ENCODE measurements at places on chromosomes 16 and 17.

- no peak for DNase-seq
Observed at GRCh38 chr17:35900708-35901480, 20.7 kb upstream of the CCL5 start.

- peak; percentile 42 for DNase-seq
Observed at GRCh38 chr17:8060274-8060673, 21.4 kb downstream of the ALOX15B start.

DNA sequence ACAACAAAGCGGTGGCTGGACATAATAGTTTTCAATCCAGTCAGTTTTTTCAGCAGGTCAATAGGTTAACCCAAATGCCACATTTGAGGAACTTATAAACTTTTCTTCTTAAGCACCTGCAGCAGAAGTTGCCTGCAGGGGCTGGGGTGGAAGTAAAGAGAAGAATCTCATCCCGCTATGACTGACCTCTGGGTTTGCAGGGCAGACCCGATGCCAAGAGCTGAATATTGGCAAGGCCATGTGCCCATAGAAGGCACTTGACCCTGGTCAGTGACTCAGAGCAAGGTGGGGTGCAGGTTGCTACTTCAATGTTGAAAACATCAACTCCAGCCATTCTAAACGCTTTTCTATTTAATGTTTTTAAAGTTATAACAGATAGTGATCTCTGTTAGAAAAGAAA, 17.9 kb upstream of the SMPD3 start:
- no peak for DNase-seq

GRCh38 chr17:70499067-70499786, 329.9 kb downstream of the KCNJ2 start:
- no peak for DNase-seq

GRCh38 chr17:5331506-5331905, 49.4 kb downstream of the RABEP1 start:
- DNase-seq, result peak; percentile 35

DNA sequence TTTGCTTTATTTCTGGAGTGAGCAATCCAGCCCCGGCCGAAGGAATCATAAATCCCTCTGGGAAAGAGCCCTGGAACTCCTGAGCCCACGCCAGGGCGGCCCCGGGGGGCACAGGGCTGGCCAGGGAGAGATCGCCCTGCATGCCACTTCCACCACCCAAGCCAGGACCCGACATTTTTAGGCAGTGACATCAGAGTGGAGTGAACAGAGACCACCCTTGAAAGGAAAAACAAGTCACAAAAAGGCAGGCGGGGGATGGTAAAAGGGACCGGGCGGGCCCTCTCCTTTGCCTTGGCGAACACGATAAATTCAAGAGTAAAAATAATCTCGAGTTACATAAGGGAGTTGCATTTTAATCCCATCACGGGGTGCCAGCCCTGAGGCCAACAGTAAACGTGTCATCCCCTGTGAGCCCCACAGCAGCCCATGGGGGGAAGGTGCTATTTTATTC, 284.1 kb downstream of the C16orf95 start:
- no peak for DNase-seq

GRCh38 chr17:74181341-74181740, 22.1 kb upstream of the RPL38 start:
- DNase-seq, result no peak

- DNase-seq, result no peak
Observed at GRCh38 chr17:49553676-49554335, 21.9 kb upstream of the NXPH3 start.

DNA sequence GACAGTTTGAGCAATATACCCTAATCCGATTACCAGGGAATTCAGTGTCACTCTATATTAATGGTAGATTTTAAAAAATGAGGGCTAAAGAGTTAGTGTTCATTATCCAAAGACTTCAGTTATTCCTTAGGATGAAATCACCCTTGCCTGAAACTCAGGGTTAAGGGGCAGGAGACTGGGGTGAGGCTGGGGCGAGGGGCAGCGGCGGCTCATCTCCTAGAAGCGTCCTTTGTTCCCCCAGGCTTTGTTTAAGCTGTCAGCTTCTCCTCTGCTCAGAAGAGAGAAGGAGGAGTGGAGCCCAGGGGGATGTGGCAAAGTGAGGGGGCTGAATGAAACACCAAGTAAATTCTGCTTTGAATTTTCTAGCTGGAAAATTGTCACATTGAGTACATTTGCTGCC, 117.7 kb upstream of the ELAC2 start:
- DNase-seq, result no peak

DNA sequence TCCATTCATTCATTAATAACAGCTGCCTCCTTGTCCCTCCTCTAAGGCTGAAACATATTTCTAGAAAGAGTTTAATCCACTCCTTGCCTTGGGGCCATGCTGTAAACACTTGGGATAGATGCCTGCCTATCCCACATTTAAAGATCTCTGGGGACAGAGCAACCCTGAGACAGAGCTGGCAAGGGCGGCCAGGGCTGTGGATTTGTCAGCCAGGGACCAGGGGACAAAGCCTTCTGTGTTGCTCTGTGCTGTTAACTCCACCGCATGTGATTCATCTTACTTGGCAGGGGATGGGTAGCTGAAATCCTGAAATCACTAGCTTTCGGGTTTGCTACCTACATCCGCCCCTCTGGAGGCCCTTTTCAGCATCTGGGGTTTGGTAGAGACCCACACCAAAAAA, 392.9 kb downstream of the SLC39A11 start:
- DNase-seq, result no peak

DNA sequence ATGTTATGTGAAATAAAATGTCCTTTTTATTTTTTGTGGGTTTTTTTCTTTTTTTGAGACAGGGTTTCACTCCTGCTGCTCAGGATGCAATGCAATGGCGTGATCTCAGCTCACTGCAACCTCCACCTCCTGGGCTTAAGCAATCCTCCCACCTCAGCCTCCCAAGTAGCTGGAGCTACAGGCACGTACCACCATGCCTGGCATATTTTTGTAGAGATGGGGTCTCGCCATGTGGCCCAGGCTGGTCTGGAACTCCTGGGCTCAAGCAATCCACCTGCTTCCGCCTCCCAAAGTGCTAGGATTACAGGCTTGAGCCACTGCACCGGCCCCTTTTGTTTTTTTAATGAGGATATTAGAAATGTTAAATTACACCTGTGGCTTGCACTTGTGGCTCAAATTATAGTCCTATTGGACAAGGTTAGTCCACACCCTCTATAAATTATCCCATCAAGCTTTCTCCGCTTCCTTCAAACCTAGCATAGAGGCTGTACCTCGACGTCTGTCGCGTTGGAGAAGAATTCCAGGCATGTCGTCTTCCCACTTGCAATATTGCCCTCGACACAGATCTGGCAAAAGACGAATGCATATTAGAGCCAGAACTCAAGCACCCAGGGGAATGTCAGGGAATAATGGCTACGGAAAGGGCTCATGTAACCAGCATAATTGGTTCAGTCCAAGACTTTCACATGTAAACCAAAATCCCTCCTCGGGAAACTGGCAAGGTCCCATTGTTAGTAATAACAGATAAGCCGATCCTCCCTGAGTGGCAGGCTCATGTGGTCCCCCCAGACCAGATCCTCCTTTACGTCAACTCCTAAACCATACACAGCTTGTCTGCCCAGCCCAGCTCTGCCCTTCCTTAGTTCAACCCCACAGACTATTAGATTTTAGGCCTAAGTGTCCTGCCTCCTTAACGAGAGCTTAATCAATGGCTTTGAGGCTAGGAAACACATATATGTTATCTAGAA, 8.2 kb downstream of the TK2 start:
- no peak for DNase-seq

DNA sequence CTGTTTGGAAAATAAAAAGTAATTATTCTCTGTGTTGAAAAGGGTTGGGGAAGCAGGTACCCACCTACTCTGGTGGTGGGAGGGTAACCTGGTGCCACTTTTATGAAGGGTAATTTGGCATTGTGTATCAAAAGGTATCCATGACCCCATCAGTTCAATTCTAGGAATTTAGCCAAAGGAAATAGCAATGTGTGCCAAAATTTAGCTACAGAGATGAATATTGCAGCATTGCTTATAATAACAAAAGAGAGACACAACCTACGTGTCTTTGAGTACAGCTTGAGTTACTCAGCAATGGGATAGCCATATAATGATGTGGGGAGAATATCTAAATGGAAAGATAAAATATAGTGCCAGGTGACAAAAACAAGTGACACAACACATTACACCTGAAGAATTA, 170.7 kb downstream of the NTN1 start:
- DNase-seq, result peak; percentile 2

GRCh38 chr17:2798678-2799077, 2.4 kb downstream of the RAP1GAP2 start:
- DNase-seq, result no peak

DNA sequence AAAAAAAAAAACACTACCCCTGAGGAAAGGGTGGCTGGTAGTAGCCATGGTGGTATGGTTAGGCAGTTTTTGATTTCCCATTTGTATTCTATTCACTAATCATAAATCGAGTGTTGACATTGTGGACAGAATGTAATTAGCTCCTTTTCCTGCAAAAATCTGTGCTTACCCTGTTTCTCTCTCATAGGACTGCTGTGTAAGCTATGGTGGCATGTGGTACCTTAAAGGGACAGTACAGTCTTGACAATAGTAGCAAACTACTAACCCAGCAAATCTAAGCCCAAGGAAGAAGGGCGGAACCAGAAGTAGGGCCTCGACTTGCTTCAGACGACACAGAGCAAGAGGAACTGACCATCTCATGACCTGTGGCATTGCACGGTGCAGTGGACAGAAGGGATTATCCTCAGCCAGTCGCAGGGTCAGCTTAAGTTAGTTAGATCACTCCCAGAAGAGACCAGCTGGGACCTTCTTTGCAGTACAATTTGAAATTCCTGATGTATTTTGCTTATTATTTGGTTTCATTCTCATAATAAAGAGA, 36.3 kb downstream of the POLR3E start:
- no peak for DNase-seq

DNA sequence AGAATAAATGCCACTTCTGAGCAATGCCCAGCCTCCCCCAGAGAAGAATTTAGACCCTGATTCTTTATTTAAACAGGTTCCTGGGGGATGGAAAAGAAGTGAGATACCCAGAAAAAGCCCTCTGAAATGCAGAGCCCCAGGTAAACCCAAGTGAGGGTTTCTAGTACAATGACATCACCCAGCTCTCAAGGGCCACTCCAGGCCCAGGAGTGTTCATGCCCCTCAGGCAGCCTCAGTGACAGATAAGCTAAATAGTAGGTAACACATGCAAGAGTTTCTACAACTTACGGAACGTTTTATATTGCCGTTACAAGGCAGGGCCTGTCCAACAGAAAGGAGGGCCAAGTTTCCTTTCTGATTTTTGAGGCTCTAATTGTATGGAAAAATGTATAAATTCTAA, 683.7 kb upstream of the SALL1 start:
- no peak for DNase-seq

DNA sequence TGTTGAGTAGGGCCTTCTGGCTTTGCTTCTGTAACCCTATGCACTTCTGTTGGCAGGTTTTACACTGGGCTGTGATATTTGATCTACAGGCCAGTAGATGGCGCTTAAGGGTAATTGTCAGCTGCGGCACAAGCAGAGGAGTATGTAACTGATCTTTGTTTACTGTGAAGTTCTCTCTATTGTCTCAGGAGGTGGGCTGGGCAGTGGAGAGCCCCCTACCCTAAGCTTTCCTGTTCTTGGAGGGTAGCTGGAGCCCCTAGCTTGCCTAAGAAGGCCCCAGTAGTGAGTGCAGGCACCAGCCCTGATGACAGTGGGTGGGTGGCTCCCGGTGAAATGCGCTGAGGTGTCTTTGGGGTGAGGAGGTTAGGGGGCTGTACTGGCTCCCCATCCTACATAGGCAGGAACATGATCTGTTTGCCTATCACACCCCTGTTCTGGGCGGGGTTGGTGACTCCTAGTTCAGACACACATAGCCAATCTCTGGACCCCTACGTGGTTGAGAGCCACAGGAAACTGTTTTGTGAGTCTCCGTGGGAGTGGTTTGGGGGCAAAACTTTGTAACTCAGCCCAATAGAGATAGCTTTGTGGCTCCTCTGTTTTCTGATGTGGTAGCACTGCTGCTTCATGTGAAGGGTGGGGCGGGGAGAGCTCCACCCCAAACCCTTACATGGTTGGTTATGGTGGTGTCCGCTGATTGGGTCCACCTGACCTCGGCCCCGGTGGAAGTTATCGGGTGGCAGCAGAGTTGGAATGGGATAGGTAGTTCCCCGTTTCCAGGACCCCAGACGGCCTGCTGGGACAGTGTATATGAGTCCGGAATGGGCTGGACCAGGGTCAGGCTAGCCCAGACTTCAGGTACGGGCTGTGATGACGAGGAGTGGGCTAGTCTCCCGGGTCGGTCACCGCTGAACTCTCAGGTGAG, 60.4 kb downstream of the SLFN11 start:
- DNase-seq, result peak; percentile 70

GRCh38 chr17:16313139-16314090, 39.9 kb downstream of the CENPV start:
- DNase-seq, result no peak

- no peak for DNase-seq
Observed at GRCh38 chr17:2295575-2295974, 8.0 kb downstream of the SMG6 start.

- DNase-seq, result no peak
Observed at GRCh38 chr17:19017804-19018599, 13.4 kb upstream of the FAM83G start.

- no peak for DNase-seq
Observed at GRCh38 chr17:7281953-7282751, 634 bp downstream of the SLC2A4 start.

- DNase-seq, result no peak
Observed at GRCh38 chr16:46731691-46732555, 16.2 kb downstream of the MYLK3 start.

DNA sequence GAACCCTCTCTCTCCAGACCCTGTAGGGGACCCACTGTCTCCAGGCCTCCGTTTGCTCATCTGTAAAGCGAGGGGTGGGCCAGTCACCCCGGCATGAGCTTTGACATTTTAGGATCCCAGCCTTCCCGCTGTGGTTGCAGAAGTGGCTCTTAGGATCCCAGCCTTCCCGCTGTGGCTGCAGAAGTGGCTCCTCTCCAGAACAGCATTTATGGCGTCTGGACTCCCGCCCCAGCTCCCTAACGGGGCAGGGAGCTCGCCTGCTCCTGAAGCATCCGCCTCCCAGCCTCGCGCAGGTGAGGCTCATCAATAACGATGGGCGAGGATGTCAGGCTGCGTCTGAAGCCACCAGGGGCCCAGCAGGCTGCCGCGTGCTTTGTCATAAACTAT, 222.3 kb upstream of the TNRC6C start:
- DNase-seq, result no peak

GRCh38 chr17:56317351-56318208, 164.3 kb downstream of the ANKFN1 start:
- DNase-seq, result peak; percentile 29

DNA sequence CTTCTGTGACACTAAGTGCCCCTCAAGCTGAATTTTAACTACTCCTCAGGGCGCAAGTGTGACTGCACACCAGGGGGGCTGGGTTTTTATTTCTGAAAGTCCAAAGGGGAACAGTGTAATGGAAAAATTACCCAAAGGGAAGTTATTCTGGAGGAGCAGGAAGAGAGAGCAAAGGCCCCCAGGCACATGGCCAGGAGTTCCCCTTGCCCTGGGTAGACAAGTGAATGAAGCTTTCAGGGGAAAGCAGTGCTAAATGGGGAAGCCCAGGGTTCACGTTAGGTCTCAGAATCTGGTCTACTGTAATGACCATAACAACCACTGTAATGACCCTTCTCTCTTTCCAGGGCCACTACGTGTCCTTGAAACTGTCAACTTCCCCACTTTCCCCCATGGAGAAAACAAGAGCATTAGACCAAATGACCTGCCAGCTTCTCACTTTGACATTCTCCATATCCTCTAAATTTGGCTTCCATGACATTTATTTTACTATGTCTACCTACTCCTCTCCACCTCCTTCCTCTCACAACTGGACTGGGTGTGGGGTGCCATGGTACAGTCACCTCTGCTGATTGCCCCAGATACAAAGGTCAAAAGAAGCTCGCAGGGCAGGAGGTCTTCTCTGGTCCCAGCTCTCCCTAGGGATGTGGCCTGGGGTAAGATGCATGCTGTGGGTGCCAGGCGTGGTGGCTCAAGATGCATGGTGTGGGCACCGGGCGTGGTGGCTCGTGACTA, 34.1 kb upstream of the MMP2 start:
- DNase-seq, result no peak
